ENCODE measurements at places on chromosomes 4 and X.

DNA sequence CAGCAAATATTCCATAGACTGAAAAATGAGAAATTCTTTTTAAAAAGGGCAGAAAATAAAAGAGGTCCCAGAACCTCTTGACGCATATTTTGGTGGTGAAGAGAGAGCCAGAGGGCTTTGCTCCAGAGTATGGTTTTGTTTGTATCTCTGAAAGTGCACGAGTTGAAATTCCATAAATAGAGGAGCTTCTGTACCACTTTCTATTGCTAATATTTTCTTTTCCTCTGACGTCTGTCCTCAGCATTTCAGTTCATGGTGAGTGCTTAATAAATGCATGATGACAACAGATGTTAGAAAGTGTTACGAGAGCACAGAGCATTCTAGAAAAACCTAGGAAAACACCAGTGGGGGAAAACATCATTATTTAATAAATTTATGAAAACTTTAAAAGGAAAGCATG, 145.6 kb downstream of the AMELX start:
- peak; percentile 82 for DNase-seq

GRCh38 chrX:66002824-66003680, 36.8 kb downstream of the VSIG4 start:
- no peak for DNase-seq

DNA sequence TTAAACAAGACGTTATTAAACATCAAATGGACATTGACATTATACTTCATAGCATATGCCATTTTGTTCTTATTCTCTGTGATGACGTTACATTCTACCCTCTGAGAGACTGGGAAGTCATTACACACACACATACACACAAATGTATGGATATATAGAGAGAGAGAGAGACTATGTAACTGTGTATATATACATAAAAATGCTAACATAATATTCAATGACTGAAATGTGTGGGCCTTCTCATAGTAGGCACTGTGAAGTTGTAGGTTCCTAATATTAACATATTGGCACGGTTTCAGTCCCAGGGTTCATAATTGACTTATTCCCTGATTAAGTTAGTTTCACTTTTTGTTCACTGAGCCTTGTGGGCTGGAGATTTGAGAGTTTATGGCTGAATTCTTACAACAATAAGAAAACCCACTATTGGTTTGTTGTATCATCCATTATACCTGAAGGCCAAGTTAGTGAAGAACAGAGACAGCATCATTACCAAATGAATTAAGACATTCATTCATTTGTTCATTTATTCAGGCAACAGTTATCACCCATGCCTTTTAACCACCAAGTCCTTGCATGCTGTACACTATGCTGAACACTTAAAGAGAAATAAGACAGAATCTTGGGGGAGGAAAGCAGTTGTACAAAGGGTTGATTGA, 68.5 kb downstream of the GAB1 start:
- DNase-seq: no peak

- DNase-seq: peak; percentile 31
These were observed 41.0 kb upstream of the UCP1 start for GRCh38 chr4:140609548-140610425.

DNA sequence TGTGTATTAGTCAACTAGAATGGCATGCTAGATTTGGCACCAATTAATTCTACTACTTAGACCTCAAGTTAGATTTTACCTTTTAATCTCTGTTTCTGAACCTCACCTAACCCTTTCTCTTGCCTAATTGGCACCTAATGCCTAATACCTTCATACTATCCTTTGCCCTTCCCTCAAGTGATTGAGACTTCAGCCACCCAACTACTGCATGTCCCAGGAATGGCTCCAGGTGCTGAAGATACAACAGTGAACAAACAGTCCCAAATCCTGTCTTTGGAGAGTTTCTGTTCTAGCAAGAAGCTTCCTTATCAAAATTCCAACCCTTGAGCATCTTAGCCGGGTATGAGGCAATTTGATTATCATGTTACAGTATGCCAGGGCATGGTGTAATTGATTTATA, 139.9 kb downstream of the CPE start:
- DNase-seq: no peak

DNA sequence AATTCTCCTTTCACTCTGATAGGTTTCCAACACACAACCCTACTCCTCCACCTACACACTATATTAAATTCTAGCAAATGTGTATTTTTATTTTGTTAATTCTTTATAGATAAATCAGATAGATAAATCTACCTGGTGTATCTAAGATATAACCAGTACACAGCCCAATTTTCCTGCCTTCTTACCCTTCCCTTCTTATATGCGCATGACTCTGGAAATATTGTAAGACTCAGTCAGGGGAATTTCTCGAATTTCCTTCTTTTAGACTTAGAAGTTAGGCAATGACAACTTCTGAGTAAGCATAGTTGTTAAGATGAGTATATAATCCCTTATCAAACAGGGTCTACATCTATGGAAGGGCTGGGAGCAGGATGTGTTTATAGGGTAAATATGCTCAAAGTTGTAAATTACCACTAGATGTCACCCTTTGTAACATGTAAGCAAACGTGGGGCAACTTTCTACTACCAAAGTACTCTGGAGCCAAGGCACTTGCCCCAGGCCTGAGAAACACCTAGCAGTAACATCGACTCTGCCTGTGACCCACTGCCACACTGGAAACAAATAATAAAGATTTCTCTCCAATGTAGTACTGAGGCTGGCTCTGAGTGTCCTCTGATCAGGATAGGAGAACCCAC, 444.7 kb downstream of the IQCM start:
- peak; percentile 68 for DNase-seq

- DNase-seq: no peak
These were observed 54.4 kb upstream of the LCORL start for GRCh38 chr4:18075823-18076433.

- no peak for DNase-seq
These were observed at the start of gene ATOH1 for GRCh38 chr4:93828332-93828994. TSS of gene ATOH1 (plus strand) at chr4:93828753. CDS start at chr4:93828927, 174 bp downstream.

GRCh38 chr4:140250989-140251552, 97.1 kb upstream of the MAML3 start:
- DNase-seq: no peak

DNA sequence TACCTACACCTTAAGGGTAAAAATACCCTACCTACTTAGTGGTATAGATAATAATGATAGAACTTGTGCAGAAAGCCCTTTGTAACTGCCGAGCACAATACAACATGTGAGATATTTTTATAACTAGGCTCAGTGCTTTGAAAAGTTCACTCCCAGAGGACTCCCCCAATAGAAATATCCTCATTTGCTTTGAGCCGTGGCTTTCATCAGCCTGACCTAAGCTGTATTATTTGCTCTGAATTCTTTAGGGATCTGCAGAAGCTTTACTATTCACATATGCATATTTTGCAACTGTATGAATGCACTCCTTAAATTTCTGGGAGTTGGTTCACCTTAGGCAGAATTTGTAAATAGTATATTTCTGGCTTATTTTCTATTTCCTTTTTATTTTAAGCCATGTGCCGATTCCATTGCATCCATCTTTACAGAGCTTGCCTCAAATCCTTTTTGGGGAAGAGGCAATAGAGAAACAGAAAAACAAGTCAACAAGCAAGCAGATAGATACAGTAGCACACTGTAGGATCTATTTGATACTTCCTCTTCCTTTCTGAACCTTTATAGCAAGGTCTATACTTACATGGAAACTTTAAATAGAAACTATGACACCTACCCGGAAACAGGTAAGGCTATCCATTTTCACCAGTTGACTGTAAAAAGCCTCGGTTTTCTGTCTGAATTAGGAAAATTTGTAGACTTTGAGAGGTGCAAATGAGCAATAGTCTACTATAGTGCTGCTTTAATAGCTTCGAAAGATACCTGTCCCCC, 242.5 kb upstream of the VCX3A start:
- no peak for DNase-seq

GRCh38 chr4:133147286-133147821, 1.7 kb upstream of the PCDH10 start:
- DNase-seq: no peak

DNA sequence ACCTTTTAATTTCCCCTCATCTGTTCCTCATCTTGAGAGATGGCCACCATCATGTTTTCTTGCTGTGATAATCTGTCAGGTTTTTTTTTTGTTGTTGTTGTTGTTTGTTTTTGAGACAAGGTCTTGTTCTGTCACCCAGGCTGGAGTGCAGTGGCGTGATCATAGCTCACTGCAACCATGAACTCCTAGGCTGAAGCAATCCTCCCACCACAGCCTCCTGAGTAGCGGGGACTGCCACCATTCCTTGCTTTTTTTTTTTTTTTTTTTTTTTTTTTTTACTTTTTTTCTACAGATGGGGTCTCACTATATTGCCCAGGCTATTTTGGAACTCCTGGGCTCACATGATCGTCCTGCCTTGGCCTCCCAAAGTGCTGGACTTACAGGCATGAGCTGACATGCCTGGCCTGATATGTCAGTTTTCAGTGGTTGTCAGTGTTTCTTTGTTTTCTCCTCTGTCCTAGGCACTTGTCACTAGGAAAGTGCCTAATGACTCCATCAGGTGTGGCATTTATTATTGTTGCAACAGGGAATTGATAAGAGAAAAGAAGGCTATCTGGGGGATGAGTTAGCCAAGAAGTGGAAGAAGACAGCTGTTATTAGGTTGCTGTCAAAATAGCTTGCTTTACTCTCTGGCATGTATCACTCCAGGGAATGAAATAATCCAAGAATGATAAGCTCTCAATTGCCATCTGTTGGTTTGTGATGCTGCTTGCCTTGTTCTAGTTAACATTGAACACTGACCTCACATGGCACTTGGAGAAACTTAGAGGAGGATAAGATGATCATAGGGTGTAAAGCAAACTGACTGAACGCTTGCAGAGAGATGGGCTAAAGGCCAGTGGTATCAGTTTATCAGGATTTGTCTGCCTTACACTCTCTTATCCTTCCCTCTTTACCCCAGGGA, 41.7 kb downstream of the TMEM164 start:
- no peak for DNase-seq

- DNase-seq: peak; percentile 89
These were observed 168.5 kb upstream of the LDB2 start for GRCh38 chr4:17066972-17067371.

- no peak for DNase-seq
These were observed 193.0 kb upstream of the PPP3CA start for GRCh38 chr4:101540336-101540735.

DNA sequence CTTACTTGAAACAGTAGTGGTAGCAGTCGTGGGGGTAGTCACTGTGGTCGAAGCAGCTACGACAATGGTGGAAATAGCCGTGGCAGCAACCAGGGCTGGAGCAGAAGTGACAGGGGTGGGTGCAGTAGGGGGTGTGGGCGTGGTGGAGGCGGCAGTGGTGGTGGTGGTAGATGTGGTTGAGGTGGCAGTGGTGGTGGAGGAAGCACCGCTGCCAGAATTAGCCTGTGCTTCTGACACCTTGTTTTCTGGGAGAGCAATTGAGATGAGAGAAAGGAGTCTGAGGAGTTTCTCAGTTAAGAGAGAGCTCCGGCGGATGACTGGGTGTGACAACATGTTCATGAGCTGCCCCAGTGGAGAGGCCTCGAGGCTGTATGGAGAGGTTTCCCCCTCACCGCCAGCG, 113.5 kb upstream of the HSD17B10 start:
- DNase-seq: no peak

DNA sequence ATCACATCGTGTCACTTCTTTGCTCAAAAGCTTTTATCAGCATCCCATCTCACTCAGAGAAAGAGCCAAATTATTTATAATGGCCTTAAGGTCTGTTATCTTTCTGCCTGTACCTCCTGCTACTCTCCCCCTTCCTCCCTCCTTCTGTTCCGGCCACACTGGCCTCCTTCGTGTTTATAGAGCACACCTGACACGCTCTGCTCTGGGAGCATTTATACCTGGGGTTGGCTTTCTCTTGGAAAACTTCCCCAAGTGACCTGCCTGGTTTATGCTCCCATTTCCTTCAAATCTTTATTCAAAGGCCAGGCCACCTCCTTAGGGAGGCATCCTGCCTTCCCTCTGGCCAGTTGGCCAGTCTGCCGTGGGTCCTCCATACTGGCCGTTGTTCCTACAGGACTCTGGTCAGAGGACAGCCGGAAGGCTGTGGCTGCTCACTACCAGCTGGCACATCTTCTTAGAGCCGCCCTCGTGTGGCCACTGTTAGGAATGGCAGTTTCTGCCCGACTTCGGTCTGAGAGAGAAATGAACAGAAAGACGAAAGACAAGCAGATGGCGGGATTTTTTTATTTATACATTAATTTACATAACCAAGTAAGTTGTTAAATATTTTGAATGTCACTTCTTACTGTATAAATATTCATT, 80.2 kb upstream of the CBLL2 start:
- peak; percentile 42 for DNase-seq

DNA sequence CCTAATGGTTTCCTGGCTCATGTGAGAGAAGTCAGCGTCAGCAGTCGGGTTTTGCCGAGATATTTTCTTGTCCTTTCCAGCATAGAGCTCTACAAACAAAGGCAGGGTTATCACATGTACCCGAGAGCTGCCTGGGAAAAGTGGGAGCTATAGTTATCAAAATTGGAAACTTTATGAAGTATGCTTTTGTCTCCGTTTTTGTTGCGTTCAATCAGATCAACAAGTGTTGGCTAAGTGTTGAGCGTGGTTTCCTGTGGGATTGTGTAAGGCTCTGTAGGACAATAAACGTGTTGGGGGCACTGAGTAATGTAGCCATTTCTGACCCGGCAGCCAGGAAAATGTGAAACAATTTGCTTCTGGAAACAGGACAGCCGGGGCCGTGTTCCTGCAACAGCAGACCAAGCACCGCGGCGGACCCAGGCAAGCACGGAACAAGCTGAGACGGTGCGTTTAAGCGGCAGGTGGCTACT, at the start of gene BMX:
Gene BMX, plus strand, starts transcription at position 311 of the 470 bp plus-strand sequence. CDS start 7,547 bp downstream, outside the sequence.
- no peak for DNase-seq

DNA sequence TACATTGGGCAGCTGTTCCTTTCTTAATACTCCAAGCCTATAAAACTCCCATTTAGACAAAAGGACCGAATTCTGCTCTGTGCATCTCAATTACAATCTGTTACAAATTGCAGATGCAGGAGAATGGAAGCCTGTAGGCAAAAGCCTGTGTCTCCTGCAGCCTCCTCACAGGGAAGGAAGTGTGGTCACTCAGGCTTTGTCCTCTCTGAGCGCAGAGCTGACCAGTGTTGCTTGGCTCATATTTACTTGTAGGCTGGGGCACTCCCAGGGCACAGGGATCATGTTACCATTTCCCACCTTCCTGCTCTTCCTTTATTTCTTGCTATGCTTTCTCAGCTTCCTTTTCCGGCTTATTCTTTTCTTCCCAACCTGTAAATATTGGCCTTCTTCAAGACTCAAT, 15.7 kb downstream of the SUPT20HL2 start:
- no peak for DNase-seq

DNA sequence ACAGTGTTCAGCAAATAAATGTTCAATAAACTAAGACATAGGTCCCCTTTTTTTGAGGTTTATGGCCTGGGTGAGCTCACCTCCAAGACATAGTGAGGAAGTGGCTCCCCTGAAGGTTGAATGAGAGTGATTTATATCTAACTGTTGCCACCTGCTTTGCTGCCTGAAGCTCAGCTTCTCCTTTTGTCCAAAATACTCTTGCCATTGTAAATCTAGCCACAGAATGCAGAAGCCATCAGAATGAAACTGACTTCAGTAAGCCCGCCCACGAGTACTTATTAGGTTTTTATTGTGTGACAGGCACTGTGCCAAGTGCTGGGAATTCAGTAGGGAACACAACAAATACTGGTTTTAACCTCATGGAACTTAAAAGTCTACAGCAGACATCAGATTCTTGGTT, 18.0 kb downstream of the SPINK2 start:
- DNase-seq: no peak
